ENCODE measurements at places on chromosomes 12 and 14. TPM values are rescaled to one million over a fixed set of nuclear protein-coding genes. Genes with fewer than 3 reads are reported as not detected.
A peak's percentile ranks its signal among the peaks of the same experiment; 100 is the strongest.

RNASE7 gene
- total RNA-seq: not detected

DNA sequence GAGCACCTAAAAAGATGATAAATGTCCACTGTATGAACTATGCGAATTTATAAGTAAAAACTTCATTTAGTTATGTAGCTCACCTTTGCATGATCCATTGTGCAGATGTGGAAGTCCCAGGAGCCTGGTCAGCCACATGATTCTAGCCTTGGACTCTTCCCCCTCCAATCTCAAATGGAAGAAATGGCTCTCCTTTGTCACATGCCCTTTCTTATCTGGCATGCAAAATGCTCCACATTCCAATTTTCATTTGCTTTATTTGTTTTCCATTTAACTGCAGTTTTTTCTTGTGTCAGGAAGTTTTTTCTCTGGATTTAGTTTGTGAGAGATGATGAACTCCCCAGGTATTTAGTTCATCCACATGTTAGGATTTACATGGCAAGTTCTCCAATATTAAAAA lies 73.8 kb downstream of the DYRK2 start:
- H3K27ac ChIP-seq: no peak overlapping the region
- no peaks in the 10 kb centered on the region for H3K36me3 ChIP-seq
- no peaks in the 10 kb centered on the region for H3K27me3 ChIP-seq
- no peak for DNase-seq

DNA sequence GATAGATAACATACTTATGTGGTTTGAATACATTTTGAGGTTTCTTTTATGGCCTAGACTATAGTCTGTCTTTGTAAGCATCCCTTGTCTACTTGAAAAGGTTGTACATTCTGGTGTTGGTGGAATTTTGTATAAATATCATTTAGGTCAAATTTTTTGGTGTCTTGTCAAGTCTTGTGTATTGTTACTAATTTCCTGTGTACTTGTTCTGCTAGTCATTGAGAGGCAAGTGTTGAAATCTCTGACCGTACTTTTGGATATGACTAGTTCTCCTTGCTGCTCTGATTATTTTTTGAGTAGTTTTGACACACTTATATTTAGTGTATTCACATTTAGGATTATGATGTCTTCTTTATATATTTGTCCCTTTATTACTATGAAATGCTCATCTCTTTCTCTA lies 219.6 kb downstream of the CCDC91 start:
- H3K36me3 ChIP-seq: no peaks in the 10 kb centered on the region
- H3K4me3 ChIP-seq: no peak overlapping the region
- no peak for DNase-seq
- H3K4me1 ChIP-seq: no peaks in the 10 kb centered on the region
- no peaks in the 10 kb centered on the region for H3K27me3 ChIP-seq

GRCh38 chr14:89175881-89176799 lies 240.9 kb downstream of the FOXN3 start:
- no peak for DNase-seq
- H3K36me3 ChIP-seq: peaks cover 2% of the 10 kb centered on the region
- H3K4me1 ChIP-seq: peaks cover 8% of the 10 kb centered on the region
- H3K4me3 ChIP-seq: no peak overlapping the region
- no peak overlapping the region for H3K27ac ChIP-seq

DNA sequence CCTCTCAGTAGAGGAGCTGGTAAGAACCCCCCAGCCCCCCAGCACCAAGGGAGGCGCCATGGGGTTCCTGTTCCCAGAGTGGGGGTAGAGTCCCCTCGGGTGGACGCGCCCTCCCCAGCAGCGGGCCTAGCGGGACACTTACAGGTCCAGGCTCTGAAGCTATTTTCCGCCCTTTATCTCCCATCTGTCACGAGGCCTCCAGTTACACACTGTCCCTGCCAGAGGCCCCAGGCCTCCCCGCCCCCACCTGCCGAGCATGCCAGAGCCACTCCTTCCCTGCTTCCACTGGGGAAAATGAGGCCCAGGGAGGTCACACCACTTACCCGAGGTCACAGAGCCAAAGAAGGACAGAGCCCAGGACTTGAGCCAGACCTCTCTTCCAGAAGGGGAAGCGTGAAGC lies 3.1 kb downstream of the C14orf180 start:
- no peaks in the 10 kb centered on the region for H3K4me1 ChIP-seq
- H3K27ac ChIP-seq: no peak overlapping the region
- H3K4me3 ChIP-seq: no peak overlapping the region
- DNase-seq: no peak
- no peaks in the 10 kb centered on the region for H3K36me3 ChIP-seq

GRCh38 chr12:101780599-101780998 lies 41.3 kb upstream of the SYCP3 start:
- no peaks in the 10 kb centered on the region for H3K27me3 ChIP-seq
- DNase-seq: no peak
- peaks cover 7% of the 10 kb centered on the region for H3K36me3 ChIP-seq
- H3K27ac ChIP-seq: no peak overlapping the region
- no peak overlapping the region for H3K4me3 ChIP-seq

DNA sequence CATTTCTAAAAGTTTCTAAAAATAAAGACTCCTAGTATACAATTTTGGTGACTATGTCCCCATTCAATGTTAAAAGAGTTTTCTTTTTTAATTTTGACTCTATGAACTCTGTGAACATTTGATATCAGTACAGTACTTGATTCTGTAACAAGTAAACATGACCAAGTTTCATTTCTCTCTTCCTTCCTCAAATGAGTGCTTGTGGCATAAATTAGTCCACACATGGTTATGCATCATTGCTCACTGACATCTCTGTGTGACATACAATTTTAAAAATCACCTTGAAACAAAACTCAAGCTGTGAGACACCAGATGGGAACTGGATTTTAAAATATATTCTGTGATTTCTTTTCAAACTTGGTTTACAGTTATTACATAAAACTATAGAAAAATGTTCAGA lies 253.9 kb upstream of the MDGA2 start:
- peak; percentile 36 for DNase-seq
- H3K36me3 ChIP-seq: no peaks in the 10 kb centered on the region
- H3K4me1 ChIP-seq: no peaks in the 10 kb centered on the region

GRCh38 chr14:37711831-37712475 lies 116.5 kb downstream of the TTC6 start:
- no peaks in the 10 kb centered on the region for H3K36me3 ChIP-seq
- H3K27ac ChIP-seq: no peak overlapping the region
- DNase-seq: no peak
- no peaks in the 10 kb centered on the region for H3K27me3 ChIP-seq
- no peaks in the 10 kb centered on the region for H3K4me1 ChIP-seq
- no peak overlapping the region for H3K4me3 ChIP-seq

GRCh38 chr12:6250343-6250742 lies 50.1 kb downstream of the CD9 start:
- H3K4me1 ChIP-seq: no peaks in the 10 kb centered on the region
- no peak overlapping the region for H3K27ac ChIP-seq
- H3K36me3 ChIP-seq: no peaks in the 10 kb centered on the region
- no peak for DNase-seq
- H3K27me3 ChIP-seq: no peaks in the 10 kb centered on the region

DNA sequence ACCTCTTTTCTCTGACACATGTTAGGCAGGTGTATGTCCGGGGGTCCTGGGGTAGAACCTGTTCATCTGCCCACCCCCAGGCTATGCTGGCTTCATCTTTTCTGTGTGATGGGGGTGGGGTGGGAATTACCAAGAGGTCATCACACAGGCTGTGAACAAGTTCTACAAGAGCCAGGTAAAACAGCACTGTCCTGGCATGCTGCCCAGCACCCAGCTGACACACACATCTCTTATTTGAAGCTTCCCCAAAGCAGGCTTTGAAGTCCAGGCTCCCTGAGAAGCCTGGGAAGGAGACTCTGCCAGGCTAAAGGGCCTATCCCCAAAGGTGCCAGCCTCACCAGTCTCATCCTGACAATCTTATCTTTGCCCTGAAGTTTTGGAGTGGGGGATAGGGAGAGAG lies 141.1 kb downstream of the ALG10 start:
- H3K4me3 ChIP-seq: no peak overlapping the region
- H3K4me1 ChIP-seq: no peaks in the 10 kb centered on the region
- H3K27ac ChIP-seq: no peak overlapping the region
- H3K36me3 ChIP-seq: no peaks in the 10 kb centered on the region
